Naive thymus-derived CD4-positive, alpha-beta T cell (primary cell): ENCODE measurements at places on chromosomes 1 and 21.

- no peak for DNase-seq
Observed at GRCh38 chr1:168304865-168305264, 24.2 kb downstream of the TBX19 start.

- no peak for DNase-seq
Observed at GRCh38 chr1:30225357-30225756, 498.0 kb downstream of the MATN1 start.

DNA sequence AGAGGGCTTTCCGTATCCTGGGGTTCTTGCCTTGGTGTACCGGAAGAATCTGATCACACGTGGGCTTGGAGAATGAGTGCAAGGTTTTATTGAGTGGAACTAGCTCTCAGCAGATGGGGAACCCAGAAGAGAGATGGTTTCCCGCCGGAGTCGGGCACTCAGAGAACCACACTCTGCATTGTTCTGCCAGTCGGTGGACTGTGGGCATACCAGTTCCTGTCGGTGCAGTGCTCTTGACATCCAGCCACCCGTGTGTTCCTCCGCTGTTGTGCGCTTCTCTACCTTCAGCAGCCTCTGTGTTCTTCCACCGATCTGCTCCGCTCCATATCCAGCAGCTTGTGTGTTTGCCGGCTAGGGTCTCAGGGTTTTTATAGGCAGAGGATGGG lies 10.8 kb upstream of the PPIE start:
- DNase-seq: no peak

GRCh38 chr1:94738371-94738770 lies 81.8 kb upstream of the SLC44A3 start:
- no peak for DNase-seq

- DNase-seq: no peak
Observed at GRCh38 chr21:39010629-39011404, 172.4 kb downstream of the PSMG1 start.

DNA sequence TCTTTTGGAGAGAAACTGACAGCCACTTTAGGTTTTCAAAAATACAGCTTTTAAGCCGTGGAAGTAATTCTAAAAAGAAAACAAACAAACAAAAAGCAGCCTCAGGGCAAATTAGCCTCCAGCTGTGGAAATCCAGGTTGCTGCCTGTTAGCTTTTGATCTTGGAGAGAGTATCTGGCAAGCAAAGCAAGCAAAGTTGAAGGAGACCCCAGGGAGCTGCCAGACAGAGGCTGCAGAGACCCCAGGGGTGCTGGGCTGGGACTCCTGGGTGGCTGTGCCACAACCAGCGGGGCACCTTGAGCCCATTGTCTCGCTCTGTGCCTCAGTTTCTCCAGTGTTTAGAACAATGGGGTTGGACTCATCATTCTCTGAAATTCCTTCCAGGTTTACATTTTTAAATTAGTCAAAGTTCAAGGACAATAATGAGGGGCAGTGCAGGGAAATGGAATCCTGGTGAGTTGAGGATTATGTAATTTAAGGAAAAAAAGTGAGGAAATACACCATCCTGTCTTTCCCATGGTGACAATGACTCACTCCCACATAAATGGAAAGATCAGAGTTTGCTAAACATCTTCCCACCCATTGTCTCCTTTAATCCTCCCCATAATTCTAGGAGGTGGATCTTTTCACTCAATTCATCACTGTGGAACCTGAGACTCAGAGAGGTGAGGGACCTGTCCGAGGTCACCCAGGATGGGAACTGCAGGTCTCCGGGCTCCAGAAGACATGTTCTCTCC lies 480.5 kb downstream of the MATN1 start:
- no peak for DNase-seq

GRCh38 chr1:68497358-68497698 lies 446 bp upstream of the DEPDC1 start:
- DNase-seq: no peak

DNA sequence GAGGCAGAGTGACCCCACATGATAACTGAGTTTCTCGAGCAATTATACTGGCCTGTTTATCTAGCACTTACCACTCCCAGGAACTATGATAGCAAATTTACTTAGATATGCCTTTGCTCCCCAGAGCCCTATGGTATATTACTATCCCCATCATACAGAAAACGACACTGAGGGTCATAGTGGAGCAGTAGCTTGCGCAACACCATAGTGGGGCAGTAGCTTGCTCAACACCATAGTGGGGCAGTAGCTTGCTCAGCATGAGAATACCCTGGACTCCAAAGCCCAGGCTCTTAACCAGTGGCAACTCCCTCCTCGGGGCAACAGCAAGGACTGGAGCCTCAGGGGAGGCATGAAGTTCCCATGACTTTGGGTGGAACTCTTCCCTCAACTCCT lies 211.9 kb downstream of the NPHP4 start:
- no peak for DNase-seq

DNA sequence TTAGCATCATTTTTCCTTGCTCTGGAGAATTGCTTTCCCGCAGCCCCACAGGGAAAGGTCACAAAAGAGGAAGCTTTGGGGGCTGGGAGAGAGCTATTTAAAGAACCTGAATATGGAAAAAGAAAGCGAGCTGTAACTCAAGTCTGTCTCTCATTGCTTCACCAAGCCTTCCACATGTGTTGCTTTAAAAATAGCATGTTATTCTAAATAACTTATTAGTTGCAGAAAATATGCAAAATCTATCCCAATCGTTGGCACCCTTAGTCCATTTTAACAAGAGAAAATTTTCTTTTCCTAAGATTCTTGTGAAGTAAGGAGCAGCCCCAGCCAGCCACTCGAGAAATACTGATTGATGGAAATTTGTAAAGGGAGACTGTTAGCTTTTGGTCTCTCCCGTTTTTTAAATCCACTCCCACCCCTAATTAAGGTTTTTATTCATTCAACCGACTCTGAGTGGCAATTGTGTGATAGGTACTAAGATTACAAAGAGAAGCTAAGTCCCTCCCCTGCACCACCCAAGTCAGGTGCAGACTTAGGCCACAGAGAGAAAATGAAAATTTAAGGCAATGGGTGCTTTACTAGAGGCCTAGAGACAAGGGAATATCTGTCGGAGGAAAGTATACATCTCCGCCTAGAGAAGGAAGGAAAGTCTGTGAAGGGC lies 802 bp downstream of the CYP4X1 start:
- DNase-seq: no peak

DNA sequence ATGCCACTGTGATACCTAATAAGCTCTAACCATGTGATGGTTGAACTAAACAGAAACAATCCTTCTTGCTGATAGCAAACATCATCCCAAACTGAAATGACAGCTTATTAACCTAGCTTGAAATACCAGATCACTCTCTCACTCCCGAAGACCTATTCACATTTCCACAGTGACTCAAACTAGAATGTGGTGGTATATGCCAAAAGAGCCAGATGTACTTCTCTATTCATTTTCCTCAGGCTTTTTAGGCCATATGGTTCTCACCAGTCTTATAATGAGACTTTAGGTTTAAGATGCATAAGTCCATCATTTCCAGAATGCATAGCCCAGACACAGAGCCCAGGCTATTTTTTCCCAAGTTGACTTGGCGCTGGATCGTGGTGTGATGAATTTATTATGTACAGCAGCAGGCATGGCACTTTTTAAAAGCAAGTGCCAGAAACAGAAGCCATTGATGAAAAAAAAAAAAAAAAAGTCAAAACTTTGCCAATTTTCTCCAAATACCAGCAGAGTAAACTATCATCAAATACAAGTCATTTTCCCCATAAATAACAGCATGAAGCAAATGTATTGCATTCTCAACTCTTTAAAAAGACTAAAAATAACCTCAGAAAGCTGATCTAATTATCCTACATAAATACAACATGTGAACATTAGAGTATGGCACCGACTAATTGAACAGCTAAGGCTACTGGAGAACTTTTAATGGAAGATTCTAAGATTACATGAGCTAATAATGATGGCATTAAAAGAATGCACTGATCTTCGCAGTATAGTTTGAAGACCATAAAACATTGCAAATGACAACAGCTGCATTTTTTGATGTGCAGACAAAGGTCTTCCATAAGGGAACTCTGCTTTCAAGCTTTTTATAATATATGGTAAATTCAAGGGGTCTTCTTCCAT lies 365.4 kb downstream of the LRRIQ3 start:
- no peak for DNase-seq
